ENCODE measurements at places on chromosomes 2 and 18. TPM values are rescaled to one million over a fixed set of nuclear protein-coding genes. Genes with fewer than 3 reads are reported as not detected.

The TFCP2L1 gene
- total RNA-seq: 5.9 TPM

The RAB11FIP5 gene
- total RNA-seq: 43.6 TPM

The NBAS gene
- 60.3 TPM for total RNA-seq

The RTP5 gene
- total RNA-seq: not detected

The GKN1 gene
- not detected for total RNA-seq

The OTOF gene
- total RNA-seq: not detected

The SALL3 gene
- 2.1 TPM for total RNA-seq

The FNDC4 gene
- total RNA-seq: 28.2 TPM

The HRH4 gene
- total RNA-seq: not detected

The IGFBP2 gene
- 298 TPM for total RNA-seq

The HNMT gene
- 9.9 TPM for total RNA-seq

The CCDC85A gene
- total RNA-seq: 0.29 TPM

The UGT1A1 gene
- total RNA-seq: not detected

The CAPN14 gene
- 0.58 TPM for total RNA-seq

The RAB17 gene
- total RNA-seq: 12.1 TPM

The STPG4 gene
- total RNA-seq: not detected

The DNAJC10 gene
- total RNA-seq: 171 TPM

The UGT1A10 gene
- total RNA-seq: not detected

The FEZ2 gene
- 40.8 TPM for total RNA-seq

The TGIF1 gene
- total RNA-seq: 251 TPM

The FOXD4L1 gene
- not detected for total RNA-seq

The SF3B1 gene
- total RNA-seq: 141 TPM

The MTCL1 gene
- total RNA-seq: 50.5 TPM

The SCN9A gene
- total RNA-seq: 7.2 TPM

The DSC2 gene
- total RNA-seq: 31.8 TPM

The ANO7 gene
- total RNA-seq: 1.9 TPM

The TLX2 gene
- not detected for total RNA-seq

The C1QL2 gene
- not detected for total RNA-seq

The SCN1A gene
- total RNA-seq: not detected
